ENCODE measurements at places on chromosomes 5 and 9.
A peak's percentile ranks its signal among the peaks of the same experiment; 100 is the strongest.

- no peak for DNase-seq
Measured at GRCh38 chr9:114616684-114617520, 5.8 kb downstream of the TMEM268 start.

- DNase-seq = no peak
Measured at GRCh38 chr5:95027151-95027721, 257.7 kb downstream of the MCTP1 start.

DNA sequence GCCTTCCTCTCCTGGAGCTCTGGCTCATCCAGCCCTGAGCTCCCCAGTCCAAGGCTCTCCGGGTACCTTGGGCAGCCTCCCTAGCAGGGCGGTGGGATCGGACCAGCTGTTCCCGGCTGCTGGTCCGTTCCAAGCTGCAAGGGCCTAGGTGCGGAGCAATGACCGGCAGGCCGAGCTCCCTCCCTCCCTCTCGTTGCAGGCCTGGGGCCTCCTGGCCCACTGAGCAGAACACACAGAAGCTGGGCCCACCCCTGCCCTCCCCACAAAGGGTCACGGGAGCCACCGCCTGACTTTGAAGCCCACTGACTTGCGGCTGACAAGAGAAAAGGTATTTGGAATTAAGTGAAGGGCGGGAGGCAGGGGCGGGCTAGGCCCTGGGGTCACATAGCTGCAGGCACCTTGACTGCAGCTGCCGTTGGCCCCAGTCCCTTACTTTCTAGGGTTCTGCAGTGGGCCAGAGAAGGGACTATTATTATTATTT, 104.7 kb upstream of the IER5L start:
- no peak for DNase-seq

GRCh38 chr9:24652181-24652580, 106.5 kb upstream of the IZUMO3 start:
- DNase-seq = no peak

GRCh38 chr9:34454571-34455065, 3.8 kb downstream of the FAM219A start:
- peak; percentile 87 for DNase-seq

- DNase-seq = no peak
Measured at GRCh38 chr9:23380821-23381220, 445.2 kb downstream of the ELAVL2 start.

GRCh38 chr9:109101810-109102209, 17.9 kb downstream of the TMEM245 start:
- DNase-seq = peak; percentile 85

DNA sequence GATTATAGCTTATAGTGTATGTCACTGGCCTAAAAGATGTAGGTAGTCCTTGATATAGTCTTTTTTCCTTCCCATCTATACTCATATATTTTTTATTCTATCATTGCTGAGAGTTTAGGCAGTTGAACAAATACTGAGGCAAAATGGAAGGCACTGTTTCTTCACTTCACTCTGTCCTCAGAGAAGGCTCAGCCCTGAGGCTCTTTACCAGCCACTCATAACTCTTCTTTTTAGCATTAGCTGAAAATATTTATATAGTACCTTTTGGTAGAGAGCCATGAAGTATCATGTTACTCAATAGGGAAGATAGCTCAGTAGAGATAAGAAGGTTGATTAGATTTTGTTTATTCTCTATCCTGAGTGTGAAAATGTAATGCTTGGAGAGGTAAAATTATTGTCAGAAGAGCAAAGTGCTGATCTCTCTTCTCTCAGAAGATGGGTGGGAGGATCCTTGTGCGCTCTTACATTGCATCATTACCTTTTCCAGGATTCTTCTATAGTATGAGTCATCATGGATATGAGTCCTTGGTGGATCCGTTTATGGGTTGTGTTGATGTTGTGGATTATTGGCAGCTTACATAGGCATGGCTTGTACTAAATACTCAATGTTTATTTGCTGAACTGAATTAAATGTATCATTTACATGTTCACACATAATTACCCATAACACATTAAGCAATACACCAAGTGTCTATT, 88.1 kb downstream of the ANXA1 start:
- DNase-seq = peak; percentile 12

GRCh38 chr5:93087326-93087725, 493.7 kb downstream of the NR2F1-AS1 start:
- no peak for DNase-seq

- peak; percentile 65 for DNase-seq
Measured at GRCh38 chr5:7395947-7396712, at the start of gene ADCY2. Gene ADCY2, plus strand, starts transcription at chr5:7396138. Its CDS starts 159 bp downstream, at chr5:7396297.

GRCh38 chr5:116930616-116931015, 356.0 kb upstream of the SEMA6A start:
- no peak for DNase-seq

- no peak for DNase-seq
Measured at GRCh38 chr9:114246558-114246957, 76.3 kb upstream of the ORM1 start.

DNA sequence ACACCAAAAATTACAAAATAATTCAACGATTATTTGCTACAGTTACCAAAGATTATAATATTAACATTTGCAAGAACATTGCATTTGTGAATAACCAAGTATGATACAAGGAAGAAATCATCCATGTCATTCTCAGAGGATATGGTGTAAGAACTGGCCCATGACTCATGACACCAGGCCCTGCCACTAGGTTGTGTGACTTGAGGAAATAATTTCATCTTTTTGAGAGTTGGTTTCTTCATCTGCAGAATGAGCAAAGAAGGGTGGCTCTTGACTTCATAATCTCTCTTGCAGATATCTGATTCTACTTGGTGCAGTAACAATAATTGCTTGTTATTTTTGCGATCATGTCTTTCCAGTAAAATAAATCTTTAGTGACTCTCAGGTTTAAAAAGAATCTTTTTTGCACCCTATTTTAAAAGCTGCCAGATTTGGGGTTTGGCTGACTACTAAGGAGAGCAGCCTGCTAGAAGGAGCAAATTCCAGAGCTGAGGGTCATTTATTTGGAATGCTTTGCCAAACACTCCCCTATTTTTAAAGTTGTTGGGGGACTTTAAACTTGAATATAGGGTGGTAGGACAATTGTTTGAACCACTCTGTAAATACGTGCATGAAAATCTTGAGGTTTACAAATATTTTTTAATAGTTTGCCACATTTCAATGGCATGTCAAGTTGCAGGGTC, 23.5 kb downstream of the ITGA1 start:
- peak; percentile 35 for DNase-seq

GRCh38 chr9:111937781-111938426, 41.3 kb downstream of the UGCG start:
- DNase-seq = peak; percentile 87

- no peak for DNase-seq
Measured at GRCh38 chr9:96382839-96383164, 709 bp downstream of the SLC35D2 start.

DNA sequence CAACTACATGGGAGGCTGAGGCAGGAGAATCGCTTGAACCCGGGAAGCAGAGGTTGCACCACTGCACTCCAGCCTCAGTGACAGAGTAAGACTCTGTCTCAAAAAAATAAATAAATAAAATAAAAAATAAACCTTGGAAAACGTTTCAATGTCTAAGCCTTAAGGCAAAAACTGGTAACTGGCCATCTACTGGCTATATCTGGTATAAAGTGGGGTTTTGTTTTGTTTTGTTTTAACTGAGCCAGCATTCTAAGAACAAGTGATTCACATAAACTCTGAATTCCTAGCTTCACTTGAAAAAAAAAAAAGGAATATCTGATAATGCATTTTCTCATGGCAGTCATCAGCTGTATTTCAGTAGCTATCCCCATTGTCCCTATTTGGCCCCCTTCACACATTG, 126.1 kb upstream of the EFNA5 start:
- no peak for DNase-seq

GRCh38 chr9:5518171-5518936, 8.0 kb downstream of the PDCD1LG2 start:
- no peak for DNase-seq

DNA sequence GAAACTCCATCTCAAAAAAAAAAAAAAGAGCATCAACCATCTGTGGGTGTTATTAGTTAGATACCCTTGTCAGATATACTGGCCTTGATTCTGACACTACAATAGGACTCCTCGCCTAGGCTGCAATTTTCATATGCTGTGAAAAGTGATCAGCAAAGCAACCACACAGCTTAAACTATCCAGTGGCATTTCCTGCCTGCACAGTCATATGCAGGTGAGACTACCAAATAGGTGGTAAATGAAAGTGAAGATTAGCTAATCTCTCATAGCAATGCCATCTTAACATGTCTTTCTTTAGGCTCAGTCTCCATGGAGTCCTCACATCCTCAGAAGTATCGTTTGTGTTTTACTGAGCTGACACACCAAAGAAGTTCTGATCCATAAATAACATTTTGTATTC, 40.8 kb downstream of the GRAMD2B start:
- no peak for DNase-seq

DNA sequence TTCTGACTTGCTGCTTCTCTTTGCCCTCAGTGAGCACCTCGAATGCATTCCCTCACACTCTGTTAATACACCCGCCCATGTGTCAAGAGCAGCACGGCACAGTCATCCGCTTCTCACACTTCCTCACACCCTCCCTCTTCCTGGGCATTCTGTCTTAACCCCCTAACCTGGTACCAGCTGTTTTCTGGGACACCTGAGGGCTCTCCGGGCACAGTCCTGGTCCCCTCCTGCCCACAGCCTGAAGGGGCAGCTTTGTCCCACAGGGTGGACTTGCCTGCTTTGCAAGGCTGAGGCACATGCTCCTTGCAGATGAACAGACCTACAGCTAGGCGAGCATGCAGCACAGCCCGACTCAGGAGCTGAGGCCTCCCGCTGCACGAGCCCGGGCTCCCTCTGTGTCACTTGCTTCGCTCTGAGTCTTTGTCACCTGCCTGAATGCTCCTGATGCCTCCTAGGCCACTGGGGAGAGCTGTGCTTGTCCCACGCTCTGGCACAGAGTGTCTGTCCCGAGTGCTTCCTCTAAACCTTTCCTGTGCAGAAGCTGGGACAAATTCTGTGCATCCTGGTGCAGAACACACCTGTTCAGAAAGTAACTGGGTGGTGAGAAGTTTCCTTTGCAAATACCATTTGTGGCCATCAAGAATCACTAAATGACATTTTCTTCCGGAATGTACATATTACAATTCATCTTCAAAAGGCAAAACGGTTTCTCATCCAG, 47.8 kb downstream of the AHRR start:
- peak; percentile 73 for DNase-seq

Data from Daoy (cell line).